ENCODE measurements at places on chromosomes 13 and 19.

DNA sequence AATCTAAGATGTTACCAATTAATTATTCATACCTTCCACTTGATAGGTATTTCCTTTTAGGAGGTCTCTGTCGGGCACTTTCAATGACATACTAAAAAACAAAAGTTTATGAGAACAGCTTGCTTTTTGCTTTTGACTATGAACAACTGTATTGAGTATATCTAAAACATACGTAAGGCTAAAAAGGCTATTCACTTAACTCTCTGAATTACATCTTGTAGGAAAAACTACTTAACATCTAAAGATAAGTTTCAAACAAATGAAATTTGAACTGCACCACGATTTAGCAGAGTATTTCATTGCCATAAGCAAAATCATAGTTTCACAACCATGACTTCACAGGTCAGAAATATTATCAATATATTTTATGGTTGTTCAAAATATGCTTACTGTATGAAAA lies 11.6 kb downstream of the SUPT20H start:
- no peak for DNase-seq

GRCh38 chr19:46715620-46715974 lies 1.3 kb downstream of the PRKD2 start:
- no peak for DNase-seq

- no peak for DNase-seq
Observed at GRCh38 chr19:41426952-41427646, at the start of gene B3GNT8. Gene B3GNT8 (minus strand): TSS chr19:41427374. CDS start chr19:41426778, 596 bp downstream.

GRCh38 chr13:102696465-102696864 lies 1.6 kb upstream of the METTL21C start:
- no peak for DNase-seq
